DMS79 treated with DMSO at 0.1 percent for 48 hours (cell line): ENCODE measurements at places on chromosomes 2 and 18.
A peak's percentile ranks its signal among the peaks of the same experiment; 100 is the strongest.

- no peak for DNase-seq
These were observed 122.9 kb downstream of the MBP start for GRCh38 chr18:77009675-77010074.

DNA sequence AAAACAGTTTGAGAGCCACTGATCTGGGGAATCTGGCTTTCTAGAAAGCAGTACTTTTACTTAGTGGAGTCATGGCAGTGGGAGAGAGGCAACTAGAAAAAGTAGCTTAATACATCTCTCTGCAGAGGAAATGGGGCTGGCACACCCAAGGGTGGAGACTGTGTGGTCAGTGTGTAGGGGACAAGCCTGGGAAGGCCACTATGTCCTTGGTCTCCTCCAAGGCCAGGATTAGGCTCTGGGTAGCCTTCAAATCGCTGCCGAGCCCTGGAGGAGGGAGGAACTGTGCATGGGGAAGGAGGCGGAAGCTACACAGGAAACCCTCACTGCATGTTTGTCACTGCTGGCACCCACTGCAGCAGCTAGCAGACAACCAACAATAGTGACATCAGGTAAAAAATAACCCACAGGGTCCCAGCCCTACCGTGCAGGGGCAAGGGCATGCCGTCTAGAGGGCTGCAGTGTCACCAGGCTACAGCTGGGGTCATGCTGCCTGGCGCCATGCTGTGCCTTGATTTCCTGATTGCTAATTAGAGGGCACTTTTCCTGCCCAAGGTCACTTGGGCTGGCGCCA lies 34.8 kb downstream of the LBH start:
- DNase-seq = no peak

DNA sequence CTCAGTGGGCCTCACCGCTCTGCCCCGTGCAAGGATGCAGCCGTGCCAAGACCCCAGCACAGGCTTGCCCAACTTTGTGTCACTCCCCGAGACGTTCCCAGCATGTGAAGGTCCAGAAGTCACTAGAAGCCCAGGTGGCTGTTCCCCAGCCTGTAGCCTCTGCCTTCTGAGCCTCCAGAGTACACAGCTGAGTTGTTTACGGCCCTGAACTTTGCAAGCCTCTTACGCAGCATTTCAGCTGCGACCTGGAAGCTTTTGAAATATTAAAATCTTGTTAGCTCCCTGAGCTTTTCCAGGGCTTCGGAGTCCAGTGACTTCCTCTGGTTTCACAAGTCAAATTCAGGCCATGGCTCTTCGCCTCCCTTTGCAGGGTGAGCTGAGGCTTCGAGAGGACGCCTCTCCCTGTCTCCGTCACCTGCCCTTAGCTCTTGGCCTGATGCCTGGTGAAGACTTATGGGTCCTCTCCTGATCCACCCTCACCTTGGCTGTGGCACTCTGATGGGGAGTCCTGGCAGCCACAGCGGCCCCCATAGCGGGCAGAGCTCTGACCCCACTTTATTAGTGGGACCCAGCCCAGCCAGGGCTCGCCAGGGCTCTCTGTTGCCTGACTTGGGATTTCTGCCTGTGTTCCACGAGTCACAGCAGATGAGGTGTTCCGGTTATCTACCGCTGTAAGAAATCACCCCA lies 76.5 kb upstream of the HPCAL1 start:
- DNase-seq = peak; percentile 63

- no peak for DNase-seq
These were observed 42.5 kb downstream of the SDC1 start for GRCh38 chr2:20182241-20182931.

- DNase-seq = no peak
These were observed 3.0 kb upstream of the GAREM2 start for GRCh38 chr2:26169681-26170414.
